ENCODE measurements at places on chromosomes 12 and 14. TPM values are rescaled to one million over a fixed set of nuclear protein-coding genes. Genes with fewer than 3 reads are reported as not detected.

Gene PLEKHD1
- total RNA-seq: not detected

Gene LBHD2
- total RNA-seq: not detected

Gene SRGAP1
- 5.3 TPM for total RNA-seq

Gene CD27
- total RNA-seq: not detected

Gene RNASE7
- not detected for total RNA-seq

Gene WNT1
- total RNA-seq: not detected

Gene SYNDIG1L
- not detected for total RNA-seq

Gene GZMH
- not detected for total RNA-seq

Gene ITGA7
- 0.07 TPM for total RNA-seq

Gene LRTM2
- total RNA-seq: not detected

Gene ETFBKMT
- 1.9 TPM for total RNA-seq

Gene GXYLT1
- 15.0 TPM for total RNA-seq

Gene VASH1
- total RNA-seq: 10.1 TPM

Gene SDR9C7
- not detected for total RNA-seq

Gene TEX52
- total RNA-seq: not detected

Gene RXYLT1
- total RNA-seq: 15.9 TPM

Gene ADAM20
- total RNA-seq: not detected

Gene SCN8A
- 1.1 TPM for total RNA-seq

Gene SDSL
- total RNA-seq: 6.3 TPM

Gene SH2B3
- total RNA-seq: 126 TPM

Gene ERP27
- total RNA-seq: 0.73 TPM

Gene CCDC196
- total RNA-seq: not detected

Gene IFNG-AS1
- total RNA-seq: not detected

Gene DEPDC4
- 0.39 TPM for total RNA-seq

Gene DBX2
- not detected for total RNA-seq

Gene BBOF1
- total RNA-seq: 0.73 TPM

Gene NR1H4
- not detected for total RNA-seq

Gene CNTN1
- total RNA-seq: not detected

Gene VRTN
- not detected for total RNA-seq

Gene SVOP
- total RNA-seq: not detected

Gene SPRYD4
- 2.4 TPM for total RNA-seq

Gene FAM186B
- total RNA-seq: not detected

Gene CD163L1
- 1.7 TPM for total RNA-seq

Gene KCNH5
- not detected for total RNA-seq

Gene BCL11B
- not detected for total RNA-seq

Gene SRSF5
- 114 TPM for total RNA-seq

Gene CIDEB
- total RNA-seq: 14.5 TPM

Gene METTL25
- total RNA-seq: 6.9 TPM

Gene AREL1
- total RNA-seq: 24.5 TPM

All from mammary microvascular endothelial cell (primary cell).